Heart right ventricle (tissue), 16 donors: ENCODE measurements at places on chromosomes 3 and 15. TPM values are rescaled to one million over a fixed set of nuclear protein-coding genes. Genes with fewer than 3 reads are reported as not detected.

EPB42 gene
- not detected for polyA plus RNA-seq

DNA sequence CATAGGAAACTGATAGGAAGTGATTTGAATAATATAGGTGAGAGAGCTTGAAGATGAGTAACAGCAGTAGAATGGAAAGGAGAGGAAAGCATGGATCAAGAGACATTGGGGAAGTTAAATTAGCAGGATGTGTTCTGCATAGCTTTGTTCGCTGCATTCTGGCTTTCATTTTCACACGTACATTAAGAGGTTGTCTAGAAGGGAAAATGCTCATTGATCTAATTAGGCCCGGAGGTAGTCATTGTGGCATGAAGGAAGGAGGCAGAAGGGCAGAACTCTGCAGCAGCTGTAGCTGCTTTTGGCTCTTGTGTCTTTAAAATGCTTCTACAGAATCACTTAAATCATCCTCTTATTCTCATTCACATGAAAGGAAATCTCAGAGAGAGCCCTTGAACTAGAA is 40.3 kb downstream of the KCNAB1 start:
- H3K4me3 ChIP-seq, result no peak overlapping the region
- DNase-seq, result no peak
- H3K36me3 ChIP-seq, result no peaks in the 10 kb centered on the region
- H3K27ac ChIP-seq, result no peak overlapping the region
- no peaks in the 10 kb centered on the region for H3K27me3 ChIP-seq

DNA sequence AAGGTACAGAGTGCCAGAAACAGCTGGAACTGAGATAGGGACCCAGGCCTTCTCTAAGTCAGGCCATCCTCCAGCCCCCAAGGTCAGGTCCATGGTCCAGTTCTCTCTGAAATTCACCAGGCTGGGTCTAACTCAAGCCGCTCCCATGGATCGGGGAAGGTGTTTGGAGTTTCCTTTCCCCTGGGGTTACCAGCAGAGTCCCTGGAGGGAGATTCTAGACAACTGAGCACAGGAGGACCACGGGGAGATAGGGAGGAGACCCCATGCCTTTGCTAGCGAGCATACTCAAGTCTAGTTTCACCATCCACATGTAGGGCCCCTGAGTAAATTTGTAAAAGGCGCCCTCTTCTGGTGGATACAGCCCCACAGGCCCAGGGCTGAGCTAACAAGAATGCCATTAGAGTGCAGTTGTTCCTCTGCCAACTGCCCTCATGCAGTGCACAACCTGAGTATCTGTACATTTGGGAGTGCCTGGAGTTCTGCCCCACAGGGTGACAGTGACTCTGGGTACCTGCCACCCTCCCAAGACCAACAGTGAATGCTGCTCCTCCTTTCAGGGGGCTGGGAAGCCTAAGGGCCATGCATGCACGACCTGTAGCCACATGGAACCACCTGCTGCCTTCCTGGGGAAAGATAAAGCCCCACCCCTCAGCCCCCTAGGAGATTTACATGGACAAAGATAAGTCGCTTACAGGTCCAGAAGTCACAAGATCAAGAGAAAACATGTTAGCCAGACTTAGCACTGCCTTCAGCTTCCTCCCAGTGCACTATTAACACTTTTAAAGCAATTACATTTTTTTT is 89.0 kb downstream of the IQSEC1 start:
- H3K4me1 ChIP-seq, result peaks cover 16% of the 10 kb centered on the region
- H3K36me3 ChIP-seq, result no peaks in the 10 kb centered on the region
- H3K4me3 ChIP-seq, result no peak overlapping the region
- no peak overlapping the region for H3K27ac ChIP-seq
- H3K27me3 ChIP-seq, result no peaks in the 10 kb centered on the region

CTXN2 gene
- polyA plus RNA-seq, result not detected

NR1I2 gene
- 0.15 TPM for polyA plus RNA-seq

CCDC39 gene
- polyA plus RNA-seq, result 0.15 TPM

DNA sequence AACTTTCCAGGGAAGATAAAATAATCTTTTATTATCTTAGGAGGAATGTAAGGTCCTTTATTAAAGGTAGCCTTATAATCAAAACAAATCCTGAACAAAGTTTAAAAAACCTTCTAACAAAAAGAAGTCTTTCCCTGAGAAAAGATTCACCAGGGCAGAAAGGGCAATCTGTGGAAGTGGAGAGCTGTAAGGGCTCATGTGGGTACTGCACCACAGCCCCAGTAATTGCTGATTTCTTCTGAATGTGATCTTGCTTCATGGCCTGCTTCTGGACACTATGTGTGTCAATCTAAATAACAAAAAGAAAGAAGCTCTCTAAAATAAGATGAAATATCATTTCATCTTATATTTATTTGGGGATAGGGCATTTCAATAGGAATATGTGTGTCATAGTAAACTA is 1501.6 kb downstream of the OTOL1 start:
- no peaks in the 10 kb centered on the region for H3K36me3 ChIP-seq
- no peaks in the 10 kb centered on the region for H3K27me3 ChIP-seq
- H3K27ac ChIP-seq, result no peak overlapping the region
- no peak overlapping the region for H3K4me3 ChIP-seq
- no peaks in the 10 kb centered on the region for H3K4me1 ChIP-seq

DNA sequence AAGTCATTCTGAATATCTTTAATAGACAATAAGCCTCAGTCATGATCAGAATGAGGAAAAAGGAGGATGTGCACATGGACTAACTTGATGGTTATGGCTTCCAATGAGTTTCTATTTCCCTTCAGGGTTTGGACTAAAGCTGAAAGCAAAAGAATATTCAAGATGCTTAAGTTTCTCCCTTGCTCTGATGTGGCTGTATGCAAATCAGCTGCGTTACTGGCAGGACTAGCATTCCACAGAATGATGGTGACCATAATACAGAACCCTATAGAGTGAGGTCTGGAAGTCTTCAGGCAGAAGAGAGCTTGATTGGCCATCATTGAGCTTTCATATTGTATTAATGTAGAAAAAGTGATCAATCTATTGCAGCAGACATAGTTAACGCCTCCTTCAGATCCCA is 466.0 kb downstream of the NLGN1 start:
- H3K27ac ChIP-seq, result no peak overlapping the region
- H3K36me3 ChIP-seq, result no peaks in the 10 kb centered on the region
- no peaks in the 10 kb centered on the region for H3K4me1 ChIP-seq
- H3K27me3 ChIP-seq, result no peaks in the 10 kb centered on the region

DNA sequence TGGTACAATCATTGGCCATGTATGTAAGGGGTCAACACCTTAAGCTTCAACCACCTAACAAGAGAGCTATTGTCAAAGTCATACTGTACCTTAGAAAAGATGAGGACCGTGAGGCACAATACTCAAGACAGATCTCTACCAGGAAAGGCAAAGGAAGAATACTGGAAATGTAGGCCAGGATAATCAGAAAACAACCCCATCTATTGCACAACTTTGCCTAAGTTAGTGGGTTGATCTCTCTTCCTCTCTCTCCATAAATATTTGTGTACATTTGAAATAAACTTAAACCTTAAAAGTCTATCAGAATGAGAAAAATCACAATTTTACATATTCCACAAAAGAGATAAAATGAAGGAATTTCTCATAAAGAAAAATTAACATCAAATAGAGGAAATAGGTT is 556.9 kb downstream of the MECOM start:
- H3K4me3 ChIP-seq, result no peak overlapping the region
- H3K27me3 ChIP-seq, result no peaks in the 10 kb centered on the region
- no peaks in the 10 kb centered on the region for H3K4me1 ChIP-seq
- no peak overlapping the region for H3K27ac ChIP-seq
- no peak for DNase-seq
- no peaks in the 10 kb centered on the region for H3K36me3 ChIP-seq
